ENCODE measurements at places on chromosomes 12 and 14. TPM values are rescaled to one million over a fixed set of nuclear protein-coding genes. Genes with fewer than 3 reads are reported as not detected.

GRCh38 chr12:26239122-26239851 lies 43.9 kb downstream of the SSPN start:
- no peak for DNase-seq

DNA sequence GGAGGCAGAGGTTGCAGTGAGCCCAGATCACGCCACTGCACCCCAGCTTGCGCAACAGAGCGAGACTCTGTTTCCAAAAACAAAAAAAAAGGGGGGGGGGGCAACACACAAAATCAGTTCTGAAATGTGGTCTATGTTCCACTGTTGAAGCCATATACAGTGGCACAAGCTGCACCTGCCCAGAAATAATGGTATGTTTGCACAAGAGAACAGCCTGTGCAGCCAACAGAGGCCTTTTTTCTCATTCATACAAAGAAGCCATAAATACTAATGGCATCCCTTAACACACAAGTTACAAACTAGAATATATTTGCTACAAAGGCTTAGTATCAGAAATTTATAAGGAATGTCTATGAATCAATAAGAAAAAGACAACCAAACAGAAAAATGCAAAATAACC lies 37.1 kb downstream of the ITPR2 start:
- no peak for DNase-seq

DNA sequence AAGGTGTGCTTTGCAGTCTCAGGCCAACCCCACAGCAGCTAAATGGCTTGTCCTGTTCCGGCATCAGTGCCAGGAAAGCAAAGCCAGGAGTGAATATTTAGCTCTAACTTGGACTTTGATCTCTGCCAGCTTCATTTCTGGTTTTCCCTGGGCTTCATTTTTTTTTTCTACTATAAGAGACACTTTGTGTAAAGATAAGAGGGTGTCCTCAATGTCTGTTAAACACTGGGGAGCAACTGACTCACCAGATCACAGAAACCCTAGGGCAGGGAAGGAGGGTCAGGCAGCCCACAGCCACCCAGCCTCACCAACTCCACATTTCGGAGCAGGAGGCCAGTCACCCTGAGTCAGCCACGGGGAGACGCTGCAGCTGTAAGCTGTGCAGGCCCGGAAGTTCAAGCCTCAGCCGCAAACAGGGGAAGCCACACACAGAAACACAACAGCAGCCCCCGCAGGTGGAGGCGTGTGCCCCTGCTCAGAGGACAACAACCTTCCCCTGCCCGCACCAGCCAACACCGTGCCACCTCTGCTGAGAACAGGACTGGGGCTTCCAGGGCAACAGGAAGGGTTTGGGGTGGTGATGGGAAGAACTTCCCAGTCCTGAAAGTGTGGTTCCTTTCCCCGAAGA lies 6.3 kb downstream of the TNFRSF1A start:
- no peak for DNase-seq

DNA sequence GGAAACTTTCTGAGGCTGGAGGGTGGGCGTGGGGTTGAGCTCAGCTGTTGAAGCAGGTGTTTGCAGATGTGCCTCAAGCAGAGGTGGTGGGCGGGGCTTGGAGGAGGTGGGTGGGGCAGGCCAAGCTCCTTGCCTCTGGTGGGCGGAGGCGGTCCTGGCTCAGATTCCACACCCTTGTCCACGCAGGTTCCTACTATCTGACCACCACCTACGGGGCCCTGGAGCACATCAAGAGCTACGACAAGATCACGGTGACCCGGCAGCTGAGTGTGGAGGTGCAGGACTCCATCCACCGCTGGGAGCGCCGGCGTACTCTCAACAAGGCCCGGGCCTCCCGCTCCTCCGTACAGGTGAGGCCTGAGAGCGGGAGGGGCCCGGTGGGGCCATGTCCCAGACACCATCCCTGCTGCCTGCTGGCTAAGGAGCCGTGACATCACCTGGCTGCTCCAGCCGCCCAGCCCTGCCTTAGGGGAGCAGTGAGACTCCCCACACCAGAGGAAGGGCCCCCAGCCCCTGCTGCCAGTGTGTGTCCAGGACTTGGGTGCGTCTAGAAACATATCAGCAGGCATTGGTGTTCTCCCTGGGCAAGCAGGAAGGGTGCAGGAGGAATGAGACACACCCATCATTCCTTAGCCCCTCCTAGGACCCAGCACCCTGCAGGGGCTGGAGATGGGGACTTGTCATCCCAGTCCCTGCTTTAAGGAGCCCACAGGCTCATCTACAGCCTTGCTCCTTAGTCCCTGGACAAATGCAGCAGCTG lies 63.4 kb downstream of the LGMN start:
- no peak for DNase-seq

GRCh38 chr14:84622357-84622756 lies 907.6 kb upstream of the FLRT2 start:
- DNase-seq: no peak

- no peak for DNase-seq
Observed at GRCh38 chr12:123363390-123363739, 1.3 kb downstream of the SBNO1 start.

DNA sequence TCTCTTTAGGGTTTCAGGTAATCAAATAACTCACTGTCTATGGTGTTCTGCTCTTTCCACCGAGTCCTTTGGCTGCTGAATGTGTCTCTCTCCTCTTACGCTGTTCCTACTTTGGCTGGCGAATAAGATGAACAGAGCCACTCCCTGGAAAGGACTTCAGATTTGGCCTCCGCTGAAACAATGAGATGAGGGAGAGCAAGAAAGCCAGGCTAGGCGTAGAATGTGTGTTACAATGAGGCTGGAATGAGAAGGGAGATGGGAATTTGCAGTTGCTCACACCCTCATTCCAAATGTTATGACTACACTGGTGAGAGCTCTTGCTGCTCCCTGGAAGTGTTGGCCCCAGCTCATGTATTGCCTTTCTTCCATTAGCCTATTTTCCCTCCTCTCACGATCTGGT lies at the start of gene MFAP5:
TSS of gene MFAP5 (minus strand) at position 234 of the 400 bp plus-strand sequence. CDS start 722 bp downstream, outside the sequence.
- peak; percentile 71 for DNase-seq

DNA sequence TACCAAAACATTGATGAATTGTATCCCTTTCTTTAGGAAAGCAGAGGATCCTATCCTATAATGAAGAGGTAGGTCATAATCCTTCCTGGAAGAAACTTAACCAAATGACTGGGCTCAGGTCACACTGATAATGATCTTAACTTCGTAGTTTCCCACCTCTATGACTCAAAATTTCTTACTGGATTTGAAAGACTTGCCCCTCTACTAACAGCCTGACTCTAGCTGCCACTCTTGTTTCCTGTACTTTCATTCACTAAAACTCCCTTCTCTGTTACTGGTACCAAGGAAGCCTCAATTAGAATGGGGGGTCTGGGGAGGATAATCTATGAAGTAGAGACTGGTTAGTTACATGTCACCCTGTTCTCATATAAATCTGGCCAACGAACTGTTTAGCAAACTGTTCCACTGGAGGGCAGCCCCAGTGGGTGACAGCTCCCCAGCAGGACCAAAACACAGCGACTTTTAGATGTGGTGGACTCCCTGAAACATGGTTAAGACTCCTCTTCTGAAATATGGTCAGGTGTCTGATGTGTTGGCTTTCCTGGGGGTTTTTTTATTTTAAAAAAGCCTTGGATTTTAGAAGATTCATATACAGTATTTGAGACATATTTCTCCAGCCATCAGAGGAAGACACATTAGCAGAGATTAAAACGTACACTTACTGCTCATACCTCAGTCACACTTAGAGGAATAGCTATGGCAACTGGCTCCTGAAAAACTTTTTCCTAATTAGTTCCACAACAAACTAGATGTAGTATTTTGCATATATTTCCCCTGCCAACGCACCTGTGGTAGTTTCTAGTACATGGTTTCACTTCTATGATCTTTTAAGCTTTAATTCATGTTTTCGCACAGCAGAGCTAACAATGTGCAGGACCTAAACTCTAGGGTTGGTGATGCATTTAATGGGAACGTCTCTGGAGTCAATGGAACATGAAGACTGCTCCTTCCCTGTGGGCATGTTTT lies 72.3 kb downstream of the ACADS start:
- DNase-seq: no peak

DNA sequence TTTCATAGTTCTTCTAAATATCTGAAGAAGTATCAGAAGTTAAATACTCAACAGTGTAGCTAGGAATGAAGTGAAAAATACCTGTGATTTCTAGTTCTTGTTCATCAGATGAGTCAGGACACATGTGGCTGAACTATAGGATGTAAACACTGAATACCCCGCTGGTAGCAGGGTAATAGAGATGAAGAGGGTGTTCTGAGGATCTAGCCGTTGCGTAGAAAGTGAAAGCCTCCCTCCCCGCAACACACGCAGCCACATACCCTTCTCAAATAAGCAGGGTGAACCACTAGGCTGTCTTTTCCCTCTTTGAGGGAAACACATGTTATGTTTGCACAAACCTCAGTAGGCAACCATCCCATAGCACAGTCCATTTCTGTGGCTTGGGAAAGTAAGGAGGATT lies 16.4 kb upstream of the RNASE12 start:
- DNase-seq: no peak

- DNase-seq: no peak
Observed at GRCh38 chr12:130463275-130463658, 125.6 kb downstream of the PIWIL1 start.

DNA sequence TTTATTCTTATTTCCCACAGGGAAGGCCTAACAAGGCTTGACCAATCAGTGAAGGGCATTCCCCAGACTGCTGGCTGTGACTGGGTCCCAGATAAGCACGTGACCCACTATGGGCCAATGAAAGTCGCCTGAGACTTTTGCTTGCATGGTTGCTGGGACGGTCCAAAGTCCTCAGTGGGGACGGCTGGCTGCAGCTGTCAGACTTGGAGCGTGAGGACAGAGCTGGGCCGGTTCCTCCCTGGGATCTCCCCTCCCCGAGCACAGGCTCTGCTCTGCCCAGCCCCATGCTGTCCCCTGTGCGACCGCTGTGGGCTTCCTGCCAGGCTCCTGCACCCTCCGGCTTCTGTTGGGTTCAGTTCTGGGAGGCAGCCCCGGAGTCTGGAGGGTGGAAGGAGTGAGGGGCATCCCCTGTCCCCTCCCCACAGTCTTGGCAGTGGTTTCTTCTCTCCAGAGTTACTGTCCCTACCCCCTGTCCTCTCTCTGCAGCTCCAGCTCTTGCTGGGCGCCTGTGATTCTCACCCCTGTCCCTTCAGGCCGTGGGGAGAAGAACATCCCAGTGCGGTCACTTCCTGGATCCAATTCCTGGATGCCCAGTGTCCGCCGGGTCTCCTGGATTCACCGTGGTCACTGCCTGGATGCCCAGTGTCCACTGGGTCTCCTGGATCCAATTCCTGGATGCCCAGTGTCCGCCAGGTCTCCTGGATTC lies 50.1 kb downstream of the GALNT9 start:
- peak; percentile 83 for DNase-seq

The ZDHHC22 gene
- polyA plus RNA-seq: 0.30 TPM
